ENCODE measurements at places on chromosomes 3 and 15.
A peak's percentile ranks its signal among the peaks of the same experiment; 100 is the strongest.

GRCh38 chr15:49742381-49742780 lies 121.5 kb downstream of the DTWD1 start:
- no peak for DNase-seq

GRCh38 chr3:49362561-49362960 lies 4.4 kb upstream of the GPX1 start:
- no peak for DNase-seq

- DNase-seq, result peak; percentile 58
Measured at GRCh38 chr15:83445643-83446042, 1.5 kb upstream of the SH3GL3 start.

DNA sequence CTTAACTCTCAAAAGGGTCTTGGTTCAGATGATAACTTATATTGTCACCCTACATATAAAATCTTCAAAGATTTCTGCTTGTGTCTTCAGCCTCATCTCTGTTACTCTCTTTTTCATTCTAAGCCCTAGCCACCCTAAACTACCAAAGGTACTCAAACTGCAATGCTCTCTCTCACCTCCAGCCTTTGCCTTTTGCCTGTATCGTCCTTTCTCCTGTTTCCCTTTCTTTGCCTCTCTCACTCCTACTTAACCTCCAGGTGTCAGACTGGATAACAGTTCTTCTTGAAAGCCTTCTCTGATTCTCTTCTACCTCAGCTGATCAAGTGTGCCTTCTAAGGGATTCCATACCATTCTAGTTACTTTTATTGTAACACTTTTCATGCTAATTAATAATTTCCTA lies 149.8 kb downstream of the SERPINI1 start:
- no peak for DNase-seq

GRCh38 chr3:12405432-12406272 lies 78.6 kb upstream of the TSEN2 start:
- DNase-seq, result peak; percentile 90

- DNase-seq, result no peak
Measured at GRCh38 chr3:43009547-43009946, 30.4 kb downstream of the GASK1A start.

DNA sequence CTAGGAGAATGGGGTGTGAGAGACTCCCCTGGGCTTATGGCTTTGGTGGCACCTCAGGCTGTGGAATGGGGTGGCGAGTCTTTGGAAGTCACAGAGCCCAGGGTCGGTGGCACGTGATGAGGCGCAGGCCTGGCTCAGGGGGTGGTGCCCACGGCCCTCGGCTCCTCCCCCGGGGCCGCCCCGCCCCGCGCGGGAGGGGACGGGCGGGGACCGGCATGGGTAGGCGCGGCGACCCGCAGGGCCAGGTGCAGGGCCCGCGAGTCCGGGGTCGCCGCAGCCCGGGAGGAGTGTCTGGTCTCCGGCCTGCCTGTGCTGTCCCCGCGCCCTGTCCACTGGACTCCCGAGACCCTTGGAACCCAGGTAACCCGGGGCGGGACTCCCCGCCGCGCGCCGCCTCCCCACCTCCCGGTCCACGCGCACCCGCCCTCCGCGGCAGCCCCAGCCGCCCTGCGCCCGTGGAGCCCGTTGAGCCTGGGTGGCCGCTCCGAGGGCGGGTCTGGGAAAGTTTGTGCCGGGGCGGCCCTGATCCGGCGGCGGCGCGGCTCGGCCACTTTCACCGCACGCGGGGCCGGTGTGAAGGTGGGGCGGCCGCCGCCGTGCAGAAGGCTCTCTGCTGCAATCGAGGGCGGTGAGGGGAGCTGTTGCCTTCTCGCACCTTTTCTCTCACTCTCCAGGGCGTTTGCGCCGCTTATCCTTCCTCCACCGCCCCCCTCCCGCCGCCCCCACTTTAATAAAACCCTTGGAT lies at the start of gene PAQR5:
TSS of gene PAQR5 (plus strand) at position 216 of the 745 bp plus-strand sequence. CDS start 61,169 bp downstream, outside the sequence.
- no peak for DNase-seq

GRCh38 chr3:29591579-29591978 lies 310.7 kb downstream of the RBMS3 start:
- DNase-seq, result no peak

DNA sequence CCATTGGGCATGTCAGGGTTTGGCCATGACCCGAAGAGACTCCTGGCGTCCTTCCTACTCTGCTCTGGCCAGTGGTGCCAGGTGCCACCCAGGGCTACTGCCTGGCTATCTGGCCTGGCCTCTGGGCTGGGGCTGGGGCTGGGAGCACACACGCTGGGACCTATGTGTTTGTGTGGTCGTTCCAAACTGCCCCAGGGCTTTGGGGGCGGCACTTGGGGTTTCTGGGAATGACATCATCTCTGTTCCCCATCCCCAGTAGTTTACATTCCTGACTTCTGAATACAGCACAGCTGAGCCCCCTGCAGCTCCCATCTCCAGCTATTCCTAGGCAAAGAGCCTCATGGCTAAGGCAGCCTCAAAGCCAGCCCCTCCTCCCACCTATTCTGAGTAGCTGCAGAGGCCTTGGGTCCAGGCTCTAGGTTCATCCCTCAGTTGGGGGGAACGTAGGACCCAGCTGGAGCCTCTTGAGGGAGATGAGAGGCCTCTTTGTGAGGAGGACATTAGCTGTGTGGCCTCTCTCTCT lies 24.3 kb downstream of the PLEKHO2 start:
- DNase-seq, result no peak

GRCh38 chr15:33722005-33722672 lies 246.2 kb upstream of the CHRM5 start:
- DNase-seq, result peak; percentile 58

DNA sequence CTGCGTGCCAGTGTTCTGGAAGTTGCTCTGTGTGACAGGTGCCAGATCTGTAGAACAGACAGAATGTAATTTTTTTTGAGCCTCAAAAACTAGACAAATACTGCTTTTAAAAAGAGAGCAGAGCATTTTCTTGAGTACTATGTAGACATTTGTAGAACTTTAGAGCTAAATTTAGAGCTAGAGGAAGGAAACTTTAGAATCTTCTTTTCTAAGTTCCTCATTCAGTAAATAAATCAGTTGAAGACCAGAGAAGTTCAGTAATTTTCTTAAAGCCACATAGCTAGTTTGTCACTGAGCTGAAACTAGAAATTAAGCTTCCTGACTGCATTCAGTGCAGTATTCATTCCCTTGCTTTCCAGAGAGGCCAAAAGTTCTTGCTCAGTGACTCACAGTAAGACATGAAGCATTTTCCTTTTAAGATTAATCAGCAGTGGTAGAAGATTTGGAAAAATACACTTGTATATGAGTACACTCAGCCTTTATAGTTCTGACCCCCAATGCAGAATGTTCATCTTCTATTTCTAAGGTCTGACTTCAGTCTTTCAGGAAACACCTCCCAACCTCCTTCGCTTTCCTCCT lies 83.6 kb upstream of the TSEN2 start:
- peak; percentile 76 for DNase-seq

GRCh38 chr3:182509844-182510460 lies 283.4 kb upstream of the ATP11B start:
- no peak for DNase-seq

DNA sequence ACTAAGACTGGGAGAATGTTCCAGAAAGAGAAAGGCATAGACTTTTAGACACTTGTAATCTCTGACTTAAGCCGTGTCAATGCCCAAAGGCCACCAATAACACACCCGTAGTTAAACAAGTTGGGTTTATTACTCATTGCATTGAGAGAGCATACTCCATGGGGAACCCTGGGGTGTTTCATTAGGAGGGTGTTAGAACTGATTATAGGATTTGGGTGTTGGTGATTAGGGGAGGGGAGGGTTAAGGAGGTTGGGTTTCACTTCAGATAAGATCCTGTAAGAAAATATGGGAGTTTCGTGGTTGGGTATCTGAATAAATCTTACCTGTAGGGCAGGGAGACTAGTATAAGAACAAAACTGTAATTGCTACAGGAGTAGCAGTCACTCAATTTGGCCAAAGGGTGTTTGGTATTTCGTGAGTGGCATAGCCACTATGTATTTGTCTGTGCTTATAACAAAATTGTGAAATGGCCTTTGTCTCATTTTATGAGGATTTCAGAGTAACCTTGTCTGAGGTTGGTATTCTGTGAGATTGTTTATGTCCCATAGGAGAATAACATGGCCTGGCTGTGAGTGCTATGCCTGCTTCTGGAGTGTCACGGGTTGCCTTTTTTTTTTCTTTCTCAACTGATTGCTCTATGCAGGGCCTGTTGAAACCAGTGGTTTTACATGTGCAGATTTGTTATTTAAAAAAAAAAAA lies 2.9 kb downstream of the HACD3 start:
- no peak for DNase-seq

GRCh38 chr3:10837849-10838248 lies 21.8 kb downstream of the SLC6A11 start:
- DNase-seq, result no peak

- no peak for DNase-seq
Measured at GRCh38 chr15:39896101-39896500, 24.0 kb downstream of the GPR176 start.

All from MV-4-11 (cell line).